ENCODE measurements at places on chromosomes 2 and 18. TPM values are rescaled to one million over a fixed set of nuclear protein-coding genes. Genes with fewer than 3 reads are reported as not detected.

- DNase-seq: no peak
These were observed 315.0 kb downstream of the ALK start for GRCh38 chr2:29606104-29607037.

DNA sequence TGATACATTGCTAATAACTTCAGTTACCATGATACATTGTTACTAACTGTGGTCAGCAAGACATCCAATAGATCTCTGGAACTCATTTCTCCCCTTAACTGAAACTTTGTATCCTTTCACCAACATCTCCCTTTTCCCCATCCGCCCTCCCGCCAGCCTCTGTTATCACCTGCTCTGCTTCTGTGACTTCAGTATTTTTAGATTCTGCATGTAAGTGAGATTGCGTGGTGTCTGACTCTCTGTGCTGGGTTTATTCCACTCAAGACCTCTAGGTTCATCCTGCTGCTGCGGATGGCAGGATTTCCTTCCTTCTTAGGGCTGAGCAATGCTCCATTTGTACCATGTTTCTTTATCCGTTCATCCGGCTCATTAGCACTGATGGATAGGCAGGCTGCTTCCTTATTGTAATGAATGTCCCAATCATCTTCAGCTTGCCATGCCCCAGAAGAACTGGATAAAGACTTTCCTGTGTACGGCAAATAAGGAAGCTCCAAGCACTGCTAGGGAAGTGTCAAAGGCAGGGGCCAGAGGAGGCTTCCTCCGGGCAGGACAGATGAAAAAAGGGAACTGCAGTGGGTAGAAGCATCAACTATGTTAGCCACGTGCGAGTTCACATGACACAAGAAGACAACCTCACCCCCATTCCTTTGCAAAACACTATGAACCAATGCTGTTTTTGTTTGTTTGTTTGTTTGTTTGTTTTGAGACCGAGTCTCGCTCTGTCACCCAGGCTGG, 113.4 kb downstream of the EIPR1 start:
- no peak for DNase-seq

The ANKRD62 gene
- total RNA-seq: not detected

DNA sequence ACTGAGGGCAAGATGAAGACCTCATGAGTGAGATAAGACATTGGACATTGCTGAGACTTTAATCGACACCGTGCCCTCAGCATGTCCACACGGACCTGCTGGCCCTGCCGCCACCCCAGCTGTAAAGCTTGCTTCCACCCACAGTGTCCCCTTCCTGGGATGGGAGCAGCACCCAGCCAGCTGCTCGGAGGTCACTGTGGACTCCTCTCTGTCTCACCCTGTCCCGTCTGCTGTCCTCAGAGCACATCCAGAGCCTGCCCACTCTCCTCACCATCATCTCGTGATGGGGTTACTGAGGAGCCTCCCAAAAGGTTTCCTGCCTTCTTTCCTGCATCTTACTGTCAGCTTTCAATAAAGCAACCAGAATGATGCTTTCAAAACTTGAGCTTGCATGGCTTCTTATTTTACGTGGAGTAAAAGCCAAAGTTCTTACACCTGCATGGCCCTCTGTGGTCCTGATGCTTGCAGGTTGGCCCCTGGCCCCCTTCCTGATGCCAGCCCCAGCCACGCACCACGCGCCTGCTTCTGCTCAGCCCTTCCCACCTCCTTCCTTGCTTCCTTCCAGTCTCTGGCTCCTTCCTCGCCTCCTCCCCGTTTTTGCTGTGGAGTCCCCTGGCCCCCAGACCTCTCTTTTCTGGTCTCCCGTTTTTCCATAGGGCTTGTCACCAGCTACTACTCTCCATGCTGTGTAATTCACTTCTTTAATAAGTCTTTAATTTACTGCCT, 67.0 kb downstream of the DGKD start:
- no peak for DNase-seq

- DNase-seq: no peak
These were observed 75.6 kb upstream of the REG3A start for GRCh38 chr2:79235135-79235534.

The SERPINB13 gene
- total RNA-seq: not detected

DNA sequence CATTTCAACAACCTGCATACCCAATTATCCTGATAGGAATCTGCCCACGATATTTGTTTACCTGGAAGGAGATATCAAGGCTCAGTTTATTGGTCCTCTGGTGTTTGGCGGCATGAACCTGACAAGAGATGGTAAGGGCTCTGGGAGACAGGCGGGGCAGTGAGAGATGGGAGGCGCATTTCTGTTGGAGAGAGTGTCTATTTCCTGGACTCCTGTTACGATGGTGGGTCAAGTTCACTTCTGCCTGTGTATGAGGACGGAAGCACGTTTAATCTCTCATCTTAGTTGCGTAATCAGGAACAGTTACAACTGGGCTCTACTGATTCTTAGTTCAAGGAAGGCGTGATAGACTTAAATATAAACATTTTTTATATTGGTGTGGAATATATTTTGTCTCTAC, 8.9 kb downstream of the PDCL3 start:
- no peak for DNase-seq

DNA sequence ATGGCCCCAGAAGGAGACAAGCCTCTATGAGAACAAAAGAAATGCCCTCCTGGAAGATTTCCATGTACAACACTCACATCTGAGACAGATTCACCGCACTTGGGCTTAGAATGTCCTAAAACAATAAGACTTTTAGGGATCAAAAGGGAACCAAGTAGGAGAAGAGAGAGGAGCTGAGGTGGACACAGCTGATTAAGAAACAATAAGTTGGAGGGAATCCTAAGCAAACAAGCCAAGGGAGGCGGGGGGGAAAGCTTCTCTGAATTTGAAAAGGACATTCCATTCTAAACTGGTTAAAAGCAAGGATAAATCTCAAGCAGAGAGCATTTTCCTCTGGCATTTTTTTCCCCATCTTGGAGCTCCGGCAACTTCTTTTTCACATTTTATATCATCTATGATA, 9.9 kb downstream of the ACVR1 start:
- no peak for DNase-seq

GRCh38 chr2:29611850-29612249, 309.5 kb downstream of the ALK start:
- DNase-seq: no peak

The REG3A gene
- not detected for total RNA-seq

DNA sequence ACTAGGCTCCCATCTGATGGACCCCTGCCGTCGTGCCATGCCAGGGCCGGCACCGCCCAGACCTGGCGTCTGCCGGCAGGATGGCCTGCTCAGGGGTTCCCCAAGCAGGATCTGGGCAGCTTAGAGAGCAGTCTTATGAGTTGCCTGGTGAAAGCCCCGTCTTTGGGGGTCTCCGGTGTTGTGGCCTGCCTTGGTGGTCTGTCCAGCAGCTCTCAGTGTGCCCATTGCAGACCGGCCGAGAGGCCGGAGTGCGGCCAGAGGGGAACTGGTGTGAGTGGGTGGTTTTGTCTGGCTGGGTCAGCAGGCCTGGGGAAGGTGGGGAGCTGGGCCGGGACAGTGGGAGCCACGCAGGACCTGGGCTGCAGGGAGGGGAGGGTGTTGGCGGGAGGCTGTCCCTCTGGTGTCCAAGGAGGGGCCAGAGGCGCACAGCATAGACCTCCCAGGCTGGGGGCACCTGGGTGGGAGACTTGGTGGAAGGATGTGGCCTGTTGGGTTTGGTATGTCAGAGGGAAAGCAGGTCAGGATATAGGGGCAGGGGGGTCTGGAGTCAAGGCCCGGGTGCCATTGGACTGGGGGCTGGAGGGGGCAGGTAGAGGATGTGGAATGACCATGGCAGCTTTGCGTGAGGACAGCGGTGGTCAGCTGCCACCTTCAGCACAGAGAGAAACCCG, 16.5 kb downstream of the GPC1 start:
- peak; percentile 17 for DNase-seq

GRCh38 chr2:113039158-113039557, 13.5 kb downstream of the IL36B start:
- no peak for DNase-seq

DNA sequence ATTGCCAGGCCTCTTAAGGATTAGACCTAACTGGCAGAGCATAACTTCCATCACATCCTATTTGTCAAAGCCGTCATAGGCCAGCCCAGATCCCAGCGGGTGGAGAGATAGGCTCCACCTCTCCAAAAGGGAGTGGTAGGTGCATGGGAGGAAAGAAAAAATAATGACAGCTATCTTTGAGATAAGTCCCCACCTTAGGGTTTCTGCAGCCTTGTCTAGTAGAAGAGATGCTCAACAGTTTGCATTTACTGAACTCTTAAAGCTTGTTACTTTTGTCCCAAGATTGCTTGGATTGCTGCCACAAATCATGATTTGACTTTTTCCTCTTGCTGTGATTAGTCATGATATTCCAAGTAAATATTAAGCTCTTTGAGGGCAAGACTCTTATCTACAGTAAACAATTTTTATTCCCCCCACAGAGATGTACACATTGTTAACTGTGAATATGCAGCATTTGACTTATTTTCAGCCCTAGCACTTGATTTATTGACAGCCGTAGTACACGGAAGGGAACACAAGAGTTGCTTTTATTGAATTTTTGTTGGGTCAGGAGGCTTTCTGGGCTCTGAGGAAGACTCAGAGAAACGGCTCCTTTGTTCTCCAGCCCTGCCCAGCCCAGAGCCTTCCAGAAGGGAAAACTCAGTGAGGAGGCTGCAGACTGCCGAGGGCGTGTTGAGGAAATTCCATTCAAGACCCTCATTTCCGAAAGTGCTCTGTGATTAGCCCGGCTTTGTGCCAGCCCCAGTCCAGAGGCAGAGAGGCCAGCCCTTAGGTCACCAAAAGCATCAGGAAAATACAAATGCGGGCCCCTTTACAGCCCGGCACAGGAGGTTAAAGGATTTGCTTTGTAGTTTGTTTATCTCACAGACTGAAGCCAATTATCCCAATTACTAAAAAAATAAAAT, 75.5 kb upstream of the ZNF532 start:
- peak; percentile 84 for DNase-seq

DNA sequence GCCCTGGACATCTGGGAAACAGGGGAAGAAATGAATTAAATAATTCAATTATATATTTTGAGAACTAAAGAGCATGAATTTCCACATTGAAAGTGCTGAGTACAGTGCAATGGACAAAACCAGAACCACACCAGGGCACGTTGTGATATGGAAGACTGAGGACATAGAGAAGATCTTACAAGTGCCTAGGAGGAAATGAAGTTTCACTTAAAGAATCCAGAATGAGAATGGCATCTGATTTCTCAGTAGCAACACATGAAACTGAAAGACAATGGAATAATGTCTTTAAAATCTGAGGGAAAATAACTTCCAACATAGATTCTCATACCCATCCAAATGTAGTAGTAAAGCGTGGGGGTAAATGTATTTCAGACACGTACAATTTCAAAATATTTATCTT, 20.3 kb upstream of the AAK1 start:
- DNase-seq: no peak

DNA sequence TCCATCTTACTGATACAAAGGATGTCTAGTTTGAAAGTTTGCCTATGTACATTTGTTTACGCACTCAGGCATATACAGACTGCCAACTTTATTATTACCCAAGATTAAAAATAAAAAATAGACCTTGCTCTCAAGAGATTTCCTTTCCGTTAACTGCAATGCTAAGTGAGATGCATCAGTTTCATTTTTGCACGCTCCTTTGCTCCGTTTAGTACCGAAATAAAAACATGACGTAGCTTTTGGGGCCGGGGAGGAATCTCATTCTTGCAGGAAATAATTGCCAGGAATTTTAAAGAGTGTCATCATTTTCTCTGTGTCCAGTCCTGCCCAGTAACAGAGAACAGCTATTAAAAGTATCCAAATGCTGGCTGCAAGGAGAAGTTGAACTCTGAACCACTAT, 169.5 kb downstream of the SLC8A1 start:
- no peak for DNase-seq

The TUBB8B gene
- not detected for total RNA-seq

DNA sequence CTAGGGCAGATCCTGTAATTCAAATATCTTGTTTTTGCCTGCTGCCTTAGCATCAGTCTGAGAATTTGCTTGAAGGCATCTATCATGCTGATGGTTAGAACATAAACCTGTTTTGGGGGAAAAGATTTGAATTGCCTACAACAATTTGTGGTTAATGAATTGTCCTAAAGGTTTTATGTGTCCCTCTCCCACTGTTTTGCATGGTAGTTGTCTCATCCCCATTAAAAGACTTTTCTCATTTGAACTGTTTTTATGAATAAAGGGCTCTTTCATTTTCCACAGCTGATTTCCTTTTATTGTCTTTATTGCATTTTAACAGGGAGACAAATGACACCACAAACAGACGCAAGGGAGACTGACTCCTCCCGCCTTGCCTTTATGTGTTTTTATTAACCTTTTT, 275.6 kb downstream of the PIK3C3 start:
- DNase-seq: no peak

The HNMT gene
- 32.6 TPM for total RNA-seq

- no peak for DNase-seq
These were observed 678 bp upstream of the OTX1 start for GRCh38 chr2:63049970-63050333.

DNA sequence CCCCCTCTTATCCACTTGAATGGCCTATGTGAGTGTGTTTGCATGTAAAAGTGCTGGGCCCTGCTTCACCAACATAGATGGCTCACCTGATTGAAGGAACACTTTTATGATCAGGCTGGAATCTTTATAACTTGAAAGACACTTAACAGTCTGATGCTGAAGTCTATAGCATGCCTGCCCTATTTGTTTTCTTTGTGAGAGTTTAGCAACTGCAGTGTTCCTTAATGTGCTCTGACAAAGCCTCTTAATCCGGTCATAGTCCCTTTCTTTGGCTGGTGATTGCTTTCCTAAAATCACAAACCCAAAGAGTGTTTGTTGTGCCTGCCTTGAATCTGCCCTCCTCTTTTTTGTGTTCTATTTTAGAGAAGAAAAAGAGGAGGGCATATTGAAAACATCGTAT, 1382.8 kb upstream of the CELF4 start:
- DNase-seq: no peak

- DNase-seq: no peak
These were observed 120.4 kb upstream of the MSH6 start for GRCh38 chr2:47662552-47662951.

GRCh38 chr2:236568068-236568921, 1.3 kb upstream of the ACKR3 start:
- DNase-seq: peak; percentile 63

DNA sequence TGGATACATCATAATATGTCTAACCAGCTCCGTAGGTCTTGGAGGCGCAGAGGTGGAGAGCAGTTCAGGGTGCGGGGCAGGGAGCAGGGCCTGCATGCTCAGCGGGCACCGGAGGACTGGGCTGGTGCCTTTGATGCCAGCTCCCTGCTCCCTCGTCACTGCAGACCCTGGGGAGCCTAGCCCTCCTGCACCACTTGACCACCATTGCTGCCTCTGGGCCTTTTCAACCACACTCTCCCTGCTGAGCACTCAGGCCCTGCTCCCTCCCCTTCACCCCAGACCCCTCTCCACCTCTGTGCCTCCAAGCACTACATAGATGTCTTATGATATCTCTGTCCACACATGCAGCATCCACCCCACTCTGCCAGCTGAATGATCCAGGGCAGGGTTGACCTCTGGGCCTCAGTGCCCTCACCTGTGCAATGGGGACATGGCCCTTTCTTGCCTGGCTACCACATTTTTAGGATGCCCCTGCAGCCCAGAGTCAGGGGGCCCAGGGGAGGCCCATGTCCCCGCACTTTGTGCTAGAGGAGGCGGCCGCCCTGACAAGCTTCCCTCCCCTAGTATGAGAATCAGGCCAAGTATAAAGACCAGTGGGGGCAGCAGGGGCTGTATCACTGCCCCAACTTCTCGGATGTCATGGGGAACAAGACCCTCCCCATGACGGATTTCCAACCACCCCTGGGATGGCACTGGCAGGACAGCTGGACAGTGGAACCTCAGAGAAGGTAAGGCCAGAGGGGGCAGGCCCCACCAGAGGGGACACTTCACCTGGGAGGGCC, 46.3 kb downstream of the FER1L5 start:
- no peak for DNase-seq

GRCh38 chr2:98634406-98635092, 26.2 kb downstream of the UNC50 start:
- DNase-seq: no peak

The NAGK gene
- 54.5 TPM for total RNA-seq

The GKN1 gene
- not detected for total RNA-seq

Measured in left cardiac atrium (tissue), 4 donors.